Activated CD4-positive, alpha-beta T cell treated with anti-CD3 and anti-CD28 coated beads, Interleukin-2, amount 50 U/mL, for 4 hours (primary cell): ENCODE measurements at places on chromosomes 5 and 9.

GRCh38 chr5:173919443-173919842 is 31.3 kb downstream of the CPEB4 start:
- no peak for DNase-seq

DNA sequence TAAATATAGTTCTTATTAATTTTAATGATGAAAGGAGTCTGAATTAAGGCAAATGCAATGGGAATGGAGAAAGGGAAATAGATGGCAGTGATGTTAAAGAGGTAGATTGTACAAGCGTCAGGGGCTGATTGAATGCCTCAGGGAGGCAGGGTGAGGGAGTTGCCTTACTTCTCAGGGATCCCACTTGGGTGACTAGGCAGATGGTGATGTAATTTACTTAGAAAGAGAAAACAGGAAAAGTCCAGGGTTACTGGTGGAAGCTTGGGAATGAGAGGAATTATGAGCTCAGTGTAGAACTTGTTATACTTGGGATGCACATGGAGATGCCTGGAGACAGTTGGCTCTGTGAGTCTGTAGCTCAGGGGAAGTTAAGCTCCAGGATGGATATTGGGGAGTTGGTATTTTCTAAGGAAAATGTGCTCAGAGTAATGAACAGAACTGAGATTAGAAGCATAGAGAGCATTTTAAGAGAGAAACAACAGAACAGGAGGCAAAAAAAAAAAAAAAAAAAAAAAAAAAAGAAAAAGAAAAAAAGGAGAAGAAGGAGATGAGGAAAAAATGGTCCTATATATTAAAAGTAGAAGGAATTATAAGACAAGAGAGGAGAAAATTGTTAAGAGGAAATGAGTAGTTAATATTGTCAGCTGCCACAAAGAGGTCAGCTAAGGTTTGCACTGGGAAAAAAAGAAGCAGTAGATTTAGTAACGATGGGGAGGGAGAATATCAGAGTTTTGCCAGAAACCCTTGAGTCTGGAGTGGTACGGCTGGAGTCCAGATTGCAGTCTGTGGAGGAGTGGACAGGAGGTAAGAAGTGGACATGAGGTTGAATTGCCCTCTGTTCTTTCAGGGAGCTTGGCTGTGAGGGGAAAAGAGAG is 88.0 kb upstream of the ELL2 start:
- no peak for DNase-seq

- DNase-seq: no peak
Measured at GRCh38 chr9:69047371-69047770, 11.8 kb downstream of the FXN start.

DNA sequence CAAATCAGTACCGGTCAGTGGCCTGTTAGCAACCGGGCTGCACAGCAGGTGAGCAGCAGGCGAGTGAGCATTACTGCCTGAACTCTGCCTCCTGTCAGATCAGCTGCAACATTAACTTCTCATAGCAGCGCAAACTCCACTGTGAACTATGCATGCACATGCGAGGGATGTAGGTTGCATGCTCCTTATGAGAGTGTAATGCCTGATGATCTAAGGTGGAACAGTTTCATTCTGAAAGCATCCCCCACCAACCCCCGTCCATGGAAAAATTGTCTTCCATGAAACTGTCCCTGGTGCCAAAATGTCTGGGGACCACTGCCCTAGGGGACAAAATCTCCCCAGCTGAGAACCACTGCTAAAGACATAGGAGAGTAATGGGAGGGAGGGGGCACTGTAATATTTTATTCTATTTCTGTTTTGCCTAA is 51.1 kb downstream of the P4HA2 start:
- no peak for DNase-seq

- DNase-seq: no peak
Measured at GRCh38 chr5:175226506-175226905, 217.5 kb downstream of the DRD1 start.

DNA sequence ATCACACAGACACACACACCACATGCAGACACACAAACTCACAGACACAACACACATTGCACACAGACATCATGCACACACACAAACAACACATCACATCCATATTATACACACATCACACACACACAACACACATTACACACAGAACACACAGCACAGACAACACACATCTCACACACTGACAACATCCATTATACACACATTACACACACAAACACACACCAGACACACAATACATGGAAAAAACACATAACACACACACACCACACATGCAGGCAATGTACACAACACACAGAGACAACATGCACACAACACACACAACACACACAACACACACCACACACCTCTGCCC is 4.8 kb upstream of the CCDC187 start:
- DNase-seq: no peak

DNA sequence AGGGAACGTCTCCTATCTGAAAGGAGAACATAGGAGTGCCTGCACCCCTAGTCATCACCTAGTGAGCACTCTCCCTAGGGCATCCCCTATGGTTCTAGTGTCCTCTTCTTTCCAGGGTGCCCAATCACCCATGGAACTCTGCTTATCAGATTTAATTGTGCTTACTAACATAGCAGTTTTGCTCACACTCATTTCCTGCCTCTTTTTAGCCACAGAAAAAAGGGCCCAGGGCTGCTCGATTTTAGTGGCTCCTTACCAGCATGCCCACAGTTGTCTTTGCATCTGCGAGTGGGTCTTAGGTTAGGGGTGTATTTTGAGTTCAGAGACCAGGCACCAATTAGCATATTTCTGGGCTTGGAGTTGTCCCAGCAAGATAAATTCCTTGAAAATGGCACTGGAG is 1110.2 kb downstream of the TAF11L14 start:
- no peak for DNase-seq

- no peak for DNase-seq
Measured at GRCh38 chr5:926417-927171, 33.9 kb downstream of the TRIP13 start.

DNA sequence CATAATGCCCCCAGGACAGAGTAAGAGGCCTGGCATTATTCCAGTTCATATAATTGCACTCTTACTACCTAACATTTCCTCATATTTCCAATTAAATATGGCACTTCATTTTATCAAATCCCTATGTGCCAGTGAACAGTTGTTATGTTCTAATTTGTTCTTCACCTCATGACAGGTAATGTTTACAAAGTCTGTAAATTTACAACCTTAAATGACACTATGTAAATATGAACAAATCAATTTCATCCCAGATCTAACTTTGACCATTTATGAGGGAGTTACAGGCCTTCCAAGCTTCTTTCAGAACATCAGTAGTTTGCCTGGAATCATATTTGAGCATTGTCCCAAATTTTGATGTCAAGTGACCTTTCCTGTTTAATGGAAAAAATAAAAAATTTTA is 592.6 kb upstream of the CDH6 start:
- no peak for DNase-seq

DNA sequence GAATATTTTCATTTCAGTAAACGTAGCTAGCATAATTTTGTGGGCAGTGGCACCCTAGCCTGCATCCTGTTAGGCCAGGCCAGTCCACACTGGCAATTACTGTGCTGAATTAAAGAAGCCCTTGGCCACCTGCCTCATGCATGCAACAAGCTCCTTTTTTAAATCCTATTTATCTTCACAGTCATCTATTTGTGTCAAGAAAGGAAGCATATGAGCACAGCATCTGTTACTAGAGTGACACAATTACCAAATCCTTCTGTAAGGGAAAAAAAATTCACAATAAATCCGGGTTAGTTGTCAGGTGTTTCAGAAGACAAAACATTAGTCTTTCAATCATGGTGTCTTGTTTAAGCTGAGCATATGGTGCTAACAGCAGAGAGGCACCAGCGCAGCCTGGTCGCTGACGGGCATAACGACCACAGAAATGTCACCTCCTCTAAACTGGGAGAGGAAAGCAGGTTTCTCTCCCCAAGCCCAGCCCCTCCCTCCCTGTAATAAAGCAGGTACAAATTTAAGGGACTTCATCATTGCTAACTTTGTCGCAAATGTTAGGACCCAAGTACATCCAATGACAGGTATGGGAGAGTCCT is 520.6 kb downstream of the CTNND2 start:
- no peak for DNase-seq

- DNase-seq: no peak
Measured at GRCh38 chr5:52709167-52709925, 78.4 kb upstream of the ITGA1 start.

DNA sequence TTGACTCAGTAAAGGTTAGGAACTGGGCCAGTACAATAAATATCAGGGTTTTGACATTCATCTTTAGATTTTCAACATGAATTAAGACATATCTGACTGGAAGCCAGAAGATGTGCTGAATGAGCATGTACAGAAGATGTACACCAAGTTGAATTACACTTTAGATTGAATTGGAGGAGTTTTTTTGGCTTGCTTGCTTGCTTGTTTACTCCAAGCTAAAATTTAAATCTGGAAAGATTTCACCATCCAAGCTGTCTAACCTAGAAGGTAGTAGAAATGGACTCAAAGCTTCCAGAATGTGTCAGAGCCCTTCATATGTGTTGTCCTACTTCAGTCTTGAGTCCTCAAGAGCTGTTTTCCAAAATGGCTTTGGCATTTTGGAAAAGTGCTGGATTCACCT is 49.0 kb upstream of the FCHO2 start:
- DNase-seq: no peak

DNA sequence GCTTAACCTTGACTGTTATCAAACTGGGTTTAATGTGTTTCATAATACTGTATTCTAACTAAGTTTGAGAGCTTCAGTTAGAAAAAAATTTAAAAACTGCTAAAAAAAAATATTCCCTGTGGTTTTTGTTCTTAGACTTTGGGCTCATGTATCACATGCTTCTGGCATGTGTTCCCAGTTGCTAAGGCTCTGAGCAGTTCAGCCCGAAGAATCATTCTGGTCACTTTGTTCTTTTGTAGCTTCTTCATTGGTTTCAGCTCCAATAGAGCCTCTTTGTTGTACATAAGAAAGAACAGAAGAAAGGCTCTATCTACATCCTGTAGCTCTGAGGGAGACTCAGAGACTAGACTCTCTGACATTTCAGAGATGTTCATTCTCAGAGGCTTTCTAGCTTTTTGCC is 25.6 kb downstream of the KCNN2 start:
- DNase-seq: no peak

DNA sequence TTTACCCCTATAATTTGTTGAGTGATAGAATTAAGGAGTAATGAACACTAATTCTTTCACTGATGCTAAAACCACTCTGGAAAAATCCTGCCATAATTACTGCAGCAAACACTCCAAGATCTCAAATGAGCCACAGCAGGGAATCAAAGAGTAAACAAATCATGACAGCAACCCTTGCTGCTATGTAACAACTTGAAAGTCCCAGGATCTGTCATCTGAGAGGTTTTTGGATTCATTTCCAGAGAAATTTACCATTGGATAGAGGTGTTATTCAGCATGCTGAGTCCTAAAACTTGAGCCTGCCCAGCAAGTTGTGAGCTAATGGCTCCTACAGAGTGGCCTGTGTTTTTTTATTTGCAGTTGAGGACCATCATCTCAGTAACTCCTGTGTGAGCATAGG is 59.2 kb downstream of the PRLR start:
- DNase-seq: no peak

- no peak for DNase-seq
Measured at GRCh38 chr9:135559606-135560005, 1.9 kb upstream of the PAEP start.

DNA sequence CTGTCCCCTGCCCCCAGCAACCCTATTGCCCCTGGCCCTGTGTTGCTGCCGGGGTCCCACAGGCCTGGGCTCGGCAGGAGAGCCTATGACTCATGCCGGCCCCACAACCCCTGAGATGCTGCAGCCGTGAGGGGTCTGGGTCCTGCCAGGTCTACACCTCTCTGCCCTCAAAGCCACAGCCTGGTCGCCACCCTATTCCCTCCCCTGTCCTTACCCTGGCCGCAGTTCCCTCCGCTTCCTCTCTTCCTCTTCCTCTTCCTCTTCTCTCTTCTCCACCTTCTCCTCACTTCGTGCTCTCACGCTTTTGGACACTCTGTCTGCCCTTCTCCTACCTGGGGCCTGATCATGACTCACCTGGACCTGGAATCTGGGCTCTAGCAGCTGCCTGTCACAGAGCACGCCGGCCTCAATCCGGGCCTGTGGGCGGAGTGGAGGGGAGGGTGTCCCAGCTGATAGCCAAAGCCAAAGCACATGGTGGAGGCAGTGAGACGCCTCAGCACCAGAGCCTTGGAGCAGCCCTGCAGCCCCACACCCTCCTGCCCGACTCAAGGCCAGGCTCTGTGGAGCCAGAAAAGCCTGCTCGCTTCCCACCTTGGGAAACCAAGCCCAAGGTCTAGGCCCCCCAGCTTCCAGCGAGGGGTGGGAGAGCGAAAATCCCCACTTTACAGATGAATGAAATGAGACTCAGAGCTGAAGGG is 26.8 kb upstream of the CSF1R start:
- DNase-seq: no peak

DNA sequence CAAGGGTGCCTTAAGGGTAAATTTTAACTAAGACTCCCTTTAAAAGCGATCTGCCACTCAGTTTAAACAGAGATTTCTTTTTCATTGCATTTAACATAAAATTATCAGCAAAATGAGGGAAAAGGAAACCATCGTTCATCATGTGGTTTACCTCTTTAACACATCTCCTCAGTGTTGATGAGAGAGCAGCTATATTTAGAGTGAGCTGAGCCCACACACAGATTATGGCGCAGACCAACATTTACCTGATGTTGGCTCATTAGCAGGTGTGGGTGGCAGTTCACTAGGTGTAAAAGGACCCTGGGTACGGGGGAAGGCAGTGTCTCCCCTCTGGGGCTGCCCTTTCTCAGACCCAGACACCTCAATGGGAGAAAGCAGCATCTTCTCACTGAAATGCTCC is 149.8 kb downstream of the ENTREP1 start:
- DNase-seq: no peak

DNA sequence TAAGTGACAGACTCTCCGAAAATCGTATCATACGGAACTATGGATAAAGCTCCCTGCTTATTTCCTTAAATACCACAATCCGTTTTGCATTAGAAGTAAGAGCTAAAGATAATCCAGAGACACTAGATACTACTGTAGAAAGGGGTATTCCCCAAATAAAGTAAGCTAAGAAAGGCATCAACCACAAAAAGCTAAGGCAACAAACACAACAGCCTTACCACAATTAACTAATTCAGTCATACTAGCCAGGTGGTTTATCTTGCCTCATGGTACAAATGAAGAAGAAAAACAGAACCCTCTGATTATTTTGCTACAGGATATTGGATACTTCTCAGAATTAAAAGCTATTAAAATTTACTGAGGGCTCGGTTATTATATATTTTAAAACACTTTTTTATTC is 14.1 kb downstream of the ERP44 start:
- DNase-seq: no peak

DNA sequence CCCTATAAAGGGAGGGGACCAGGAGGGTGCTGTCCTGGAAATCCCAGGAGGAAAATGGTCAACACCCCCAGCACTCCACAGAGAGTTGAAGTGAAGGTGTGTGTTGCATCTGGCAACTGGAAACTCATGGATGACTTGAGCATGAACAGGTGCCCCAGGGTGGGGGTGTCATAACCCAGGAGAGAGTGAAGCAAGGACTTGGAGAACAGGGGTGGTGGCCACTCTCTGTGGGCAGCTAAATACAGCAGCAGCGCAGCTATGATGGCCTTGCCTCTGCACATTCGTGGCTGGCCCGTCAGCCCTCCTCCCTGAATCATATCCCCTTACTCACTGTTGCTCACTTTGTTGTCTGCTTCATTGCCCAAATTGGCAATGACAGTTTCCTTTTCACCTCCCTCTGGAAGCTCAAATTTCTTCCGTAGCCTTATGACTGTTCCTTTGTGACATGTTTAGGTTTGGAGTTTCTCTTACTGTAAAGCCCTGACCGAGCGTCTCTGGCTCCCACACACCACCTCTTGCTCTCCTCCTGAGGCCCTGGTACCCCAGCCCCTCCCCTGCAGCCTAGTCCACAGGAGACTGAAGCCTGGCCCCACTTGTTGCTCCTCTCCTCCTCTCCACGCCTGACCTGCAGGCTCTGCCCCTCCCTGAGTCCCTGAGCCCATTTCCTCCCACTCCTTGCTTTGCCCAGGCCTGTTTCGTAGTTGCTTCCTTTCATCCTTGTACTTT is 185.8 kb downstream of the CD180 start:
- no peak for DNase-seq
